SJCRH30 (cell line): ENCODE measurements at places on chromosomes 11 and 22. TPM values are rescaled to one million over a fixed set of nuclear protein-coding genes. Genes with fewer than 3 reads are reported as not detected.

DNA sequence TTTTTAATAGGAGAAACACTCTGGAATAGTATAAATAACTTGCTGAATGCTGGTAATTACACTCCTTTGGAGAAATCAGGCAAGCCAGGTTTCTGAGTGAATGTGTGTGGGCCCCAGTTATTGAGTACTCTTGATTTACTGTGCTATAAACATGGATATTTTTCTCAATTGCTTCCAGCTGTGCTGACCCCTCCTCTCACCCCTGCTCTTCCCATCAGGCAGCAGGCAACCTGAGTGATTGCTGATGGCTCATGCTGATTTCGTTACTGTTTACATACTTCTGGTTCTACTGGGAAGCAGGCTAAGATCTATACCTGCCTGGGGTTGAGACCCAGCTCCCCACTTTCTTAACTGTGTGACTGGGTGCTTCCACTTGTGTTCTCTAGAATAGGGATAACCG lies 68.5 kb downstream of the DHCR7 start:
- H3K4me3 ChIP-seq: no peak overlapping the region
- H3K4me1 ChIP-seq: no peaks in the 10 kb centered on the region
- H3K27ac ChIP-seq: no peak overlapping the region
- no peaks in the 10 kb centered on the region for H3K27me3 ChIP-seq
- no peaks in the 10 kb centered on the region for H3K36me3 ChIP-seq

- H3K36me3 ChIP-seq: no peaks in the 10 kb centered on the region
- no peaks in the 10 kb centered on the region for H3K4me1 ChIP-seq
- no peak for DNase-seq
- no peak overlapping the region for H3K4me3 ChIP-seq
Observed at GRCh38 chr11:11217289-11217928, 135.6 kb downstream of the CSNK2A3 start.

The UQCC3 gene
- total RNA-seq: 11.5 and 15.7 TPM in 2 replicates

- H3K4me1 ChIP-seq: peaks cover 7% of the 10 kb centered on the region; the same call in 1 of the 2 replicates
- H3K27ac ChIP-seq: no peak overlapping the region
- H3K4me3 ChIP-seq: no peak overlapping the region
- no peaks in the 10 kb centered on the region for H3K27me3 ChIP-seq
- H3K36me3 ChIP-seq: no peaks in the 10 kb centered on the region
Observed at GRCh38 chr22:38153821-38154562, 27.6 kb downstream of the PLA2G6 start.

GRCh38 chr11:130832566-130833425 lies 83.5 kb downstream of the SNX19 start:
- H3K4me1 ChIP-seq: peaks cover 25% of the 10 kb centered on the region
- no peak overlapping the region for H3K4me3 ChIP-seq
- H3K27me3 ChIP-seq: no peaks in the 10 kb centered on the region
- no peak overlapping the region for H3K27ac ChIP-seq

The RDX gene
- 85.8 and 97.9 TPM in 2 replicates for total RNA-seq

The PIK3IP1 gene
- total RNA-seq: 0.47 and 0.51 TPM in 2 replicates

The HEPN1 gene
- total RNA-seq: not detected in 2 replicates

DNA sequence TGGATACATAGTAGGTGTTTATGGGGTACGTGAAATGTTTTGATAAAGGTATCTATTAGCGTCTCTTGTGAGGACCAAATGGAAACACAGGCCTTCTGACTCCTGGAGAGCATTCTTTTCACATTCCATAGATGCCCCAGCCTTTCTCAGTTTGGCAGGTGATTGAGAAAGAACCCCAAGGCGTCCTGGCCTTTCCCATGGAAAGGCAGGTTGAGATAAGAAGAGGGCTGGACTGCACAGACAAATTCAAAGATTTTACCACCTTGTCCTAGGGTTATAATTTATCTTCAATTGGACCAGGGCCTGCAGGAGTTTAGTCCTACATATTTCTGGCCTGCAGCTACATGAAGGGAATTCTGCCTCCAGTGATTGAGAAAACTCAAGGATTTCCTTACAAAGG lies 661 bp upstream of the OLFML1 start:
- 0 out of 2 replicates have a peak, but pooled peaks cover 3% of the 10 kb centered on the region for H3K27me3 ChIP-seq
- H3K36me3 ChIP-seq: no peaks in the 10 kb centered on the region
- H3K27ac ChIP-seq: no peak overlapping the region
- no peak overlapping the region for H3K4me3 ChIP-seq
- no peak for DNase-seq
